ENCODE measurements at places on chromosomes 7 and 10. TPM values are rescaled to one million over a fixed set of nuclear protein-coding genes. Genes with fewer than 3 reads are reported as not detected.

DNA sequence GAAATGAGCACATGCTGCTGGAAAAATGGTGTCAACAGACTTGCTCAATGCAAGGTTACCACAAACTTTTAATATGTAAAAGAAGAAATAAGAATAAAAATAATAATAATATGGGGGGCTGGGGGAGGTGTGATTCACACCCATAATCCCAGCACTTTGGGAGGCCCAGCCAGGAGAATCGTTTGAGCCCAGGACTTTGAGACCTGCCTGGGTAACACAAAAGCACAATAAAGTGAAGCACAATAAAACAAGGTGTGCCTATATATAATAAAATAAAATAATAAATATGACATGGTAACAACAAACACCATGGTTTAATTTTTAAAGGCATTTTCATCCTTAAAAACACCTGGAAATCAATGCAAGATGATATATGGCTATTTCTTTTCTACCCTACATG lies 25.1 kb downstream of the EIF3A start:
- no peaks in the 10 kb centered on the region for H3K27me3 ChIP-seq
- no peaks in the 10 kb centered on the region for H3K4me1 ChIP-seq
- H3K27ac ChIP-seq, result no peak overlapping the region
- no peak overlapping the region for H3K4me3 ChIP-seq
- no peak for DNase-seq
- H3K36me3 ChIP-seq, result peaks cover 68% of the 10 kb centered on the region

Gene CCDC172
- polyA plus RNA-seq, result not detected

- no peak overlapping the region for H3K4me3 ChIP-seq
- peak; percentile 63 for DNase-seq
- H3K27ac ChIP-seq, result no peak overlapping the region
- no peaks in the 10 kb centered on the region for H3K27me3 ChIP-seq
- peaks cover 50% of the 10 kb centered on the region for H3K36me3 ChIP-seq
These were observed 12.0 kb downstream of the IFRD1 start for GRCh38 chr7:112462236-112462635.

GRCh38 chr10:173741-174140 lies 38.5 kb downstream of the ZMYND11 start:
- no peaks in the 10 kb centered on the region for H3K4me1 ChIP-seq
- H3K27me3 ChIP-seq, result no peaks in the 10 kb centered on the region
- DNase-seq, result no peak
- H3K4me3 ChIP-seq, result no peak overlapping the region
- H3K27ac ChIP-seq, result no peak overlapping the region

DNA sequence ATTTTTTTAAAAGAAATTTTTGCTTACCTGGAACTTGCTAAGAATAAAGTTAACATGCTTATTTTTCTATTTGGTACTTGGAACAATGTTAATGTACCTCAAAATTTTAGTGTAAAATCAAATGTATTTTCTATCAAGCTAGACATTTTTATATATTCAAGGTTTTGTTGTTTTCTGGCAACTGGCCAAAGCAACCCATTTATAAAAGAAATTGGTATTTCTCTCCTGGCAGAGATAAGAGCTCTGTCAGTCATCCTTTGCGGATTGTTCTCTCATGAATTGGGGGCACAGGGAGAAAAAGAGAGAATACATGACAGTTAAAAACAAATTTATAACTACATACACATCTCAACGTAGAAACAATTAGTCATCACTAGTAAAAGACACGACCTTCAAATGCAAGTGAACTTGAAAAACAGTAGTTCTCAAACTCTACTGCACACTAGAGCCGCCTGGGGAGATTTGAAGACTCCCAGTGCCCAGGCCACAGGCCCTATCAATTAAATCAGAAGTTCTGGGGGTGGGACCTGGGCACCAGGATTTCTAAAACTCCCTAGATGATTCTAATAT lies 152.4 kb upstream of the LAMB4 start:
- H3K27ac ChIP-seq, result no peak overlapping the region
- DNase-seq, result no peak
- H3K27me3 ChIP-seq, result peaks cover 4% of the 10 kb centered on the region
- H3K4me3 ChIP-seq, result no peak overlapping the region
- H3K4me1 ChIP-seq, result no peaks in the 10 kb centered on the region

- no peak overlapping the region for H3K4me3 ChIP-seq
- no peak for DNase-seq
- no peaks in the 10 kb centered on the region for H3K36me3 ChIP-seq
These were observed 4.0 kb downstream of the GFRA1 start for GRCh38 chr10:116268976-116269375.

DNA sequence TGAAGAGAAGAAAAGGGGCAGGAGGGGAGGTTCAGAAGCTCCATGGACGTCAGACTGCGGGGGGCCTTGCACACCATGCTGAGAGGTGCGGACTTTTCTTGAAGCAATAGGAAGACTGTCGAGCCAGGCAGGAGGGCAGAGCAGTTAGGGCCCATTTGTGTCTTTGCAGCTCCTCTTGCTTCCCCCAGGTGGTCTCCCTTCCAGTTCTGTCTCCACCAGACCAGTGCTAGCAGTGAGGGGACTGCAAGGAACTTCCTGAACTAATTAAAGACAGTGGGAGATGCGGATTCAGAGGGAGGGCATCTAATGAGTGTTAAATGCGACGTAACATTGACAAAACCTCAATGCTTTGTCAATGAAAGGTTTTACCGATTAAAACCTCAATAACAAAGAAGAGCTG lies 225.4 kb downstream of the USP6NL start:
- H3K4me3 ChIP-seq, result no peak overlapping the region
- no peak overlapping the region for H3K27ac ChIP-seq
- DNase-seq, result no peak
- H3K4me1 ChIP-seq, result no peaks in the 10 kb centered on the region

GRCh38 chr7:16471933-16472332 lies 6.4 kb upstream of the SOSTDC1 start:
- no peak overlapping the region for H3K4me3 ChIP-seq
- DNase-seq, result no peak
- no peaks in the 10 kb centered on the region for H3K27me3 ChIP-seq
- H3K27ac ChIP-seq, result no peak overlapping the region

- H3K4me3 ChIP-seq, result no peak overlapping the region
- DNase-seq, result no peak
- H3K36me3 ChIP-seq, result no peaks in the 10 kb centered on the region
- H3K27ac ChIP-seq, result peak overlapping the region; percentile 26
- H3K27me3 ChIP-seq, result no peaks in the 10 kb centered on the region
These were observed 53.1 kb upstream of the KMT2E start for GRCh38 chr7:104960741-104961448.

Gene RAPGEF5
- 0.09 TPM for polyA plus RNA-seq

Gene HMX3
- polyA plus RNA-seq, result not detected

Gene LIPM
- polyA plus RNA-seq, result not detected

- H3K36me3 ChIP-seq, result no peaks in the 10 kb centered on the region
- no peak overlapping the region for H3K4me3 ChIP-seq
- H3K27ac ChIP-seq, result no peak overlapping the region
These were observed 577.5 kb downstream of the GRID1 start for GRCh38 chr10:85789125-85789524.

GRCh38 chr10:50322077-50322476 lies 70.8 kb upstream of the ASAH2 start:
- no peaks in the 10 kb centered on the region for H3K36me3 ChIP-seq
- peak; percentile 63 for DNase-seq
- no peak overlapping the region for H3K27ac ChIP-seq
- H3K27me3 ChIP-seq, result no peaks in the 10 kb centered on the region
- H3K4me1 ChIP-seq, result peaks cover 7% of the 10 kb centered on the region
- no peak overlapping the region for H3K4me3 ChIP-seq
